ENCODE measurements at places on chromosomes 11 and 22.

- DNase-seq = no peak
These were observed 42.9 kb downstream of the DCDC1 start for GRCh38 chr11:31326470-31327148.

DNA sequence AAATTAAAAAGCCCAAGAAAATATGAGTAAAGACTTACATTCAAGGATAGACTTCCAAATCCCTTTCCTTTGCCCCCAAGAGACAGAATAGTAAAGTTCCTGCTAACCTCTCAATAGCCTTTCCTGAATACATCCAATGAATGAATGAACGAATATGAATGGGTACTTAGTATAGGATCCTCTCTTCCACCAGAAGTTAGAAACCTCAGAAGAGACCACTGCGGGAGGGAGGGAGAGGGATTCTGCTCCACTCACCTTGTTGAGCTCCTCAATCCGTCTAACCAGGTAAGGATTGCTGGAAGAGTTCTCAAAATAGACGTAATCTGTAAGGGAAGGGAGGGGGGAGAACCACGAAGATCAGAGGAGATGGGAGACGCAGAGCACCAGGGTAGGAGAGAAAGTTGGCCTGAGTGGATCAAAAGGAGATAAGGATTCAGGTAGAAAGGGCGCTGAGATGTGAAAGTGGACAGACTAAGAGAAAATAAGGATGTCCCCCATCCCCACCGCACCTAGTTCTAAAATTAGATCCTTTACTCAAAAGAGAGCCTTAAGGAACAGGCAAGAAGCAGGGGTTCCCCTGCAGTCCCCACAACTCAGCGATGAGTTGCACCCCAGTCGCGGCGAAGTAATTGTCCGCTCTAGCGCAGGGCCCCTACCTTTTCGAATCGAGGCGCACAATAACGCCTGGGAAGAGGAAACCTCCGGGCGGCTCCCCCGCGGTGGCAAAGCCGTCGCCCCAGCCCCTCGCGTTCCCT, 1.1 kb downstream of the MTA2 start:
- DNase-seq = no peak

GRCh38 chr11:70167723-70168404, 35.2 kb upstream of the FADD start:
- no peak for DNase-seq

DNA sequence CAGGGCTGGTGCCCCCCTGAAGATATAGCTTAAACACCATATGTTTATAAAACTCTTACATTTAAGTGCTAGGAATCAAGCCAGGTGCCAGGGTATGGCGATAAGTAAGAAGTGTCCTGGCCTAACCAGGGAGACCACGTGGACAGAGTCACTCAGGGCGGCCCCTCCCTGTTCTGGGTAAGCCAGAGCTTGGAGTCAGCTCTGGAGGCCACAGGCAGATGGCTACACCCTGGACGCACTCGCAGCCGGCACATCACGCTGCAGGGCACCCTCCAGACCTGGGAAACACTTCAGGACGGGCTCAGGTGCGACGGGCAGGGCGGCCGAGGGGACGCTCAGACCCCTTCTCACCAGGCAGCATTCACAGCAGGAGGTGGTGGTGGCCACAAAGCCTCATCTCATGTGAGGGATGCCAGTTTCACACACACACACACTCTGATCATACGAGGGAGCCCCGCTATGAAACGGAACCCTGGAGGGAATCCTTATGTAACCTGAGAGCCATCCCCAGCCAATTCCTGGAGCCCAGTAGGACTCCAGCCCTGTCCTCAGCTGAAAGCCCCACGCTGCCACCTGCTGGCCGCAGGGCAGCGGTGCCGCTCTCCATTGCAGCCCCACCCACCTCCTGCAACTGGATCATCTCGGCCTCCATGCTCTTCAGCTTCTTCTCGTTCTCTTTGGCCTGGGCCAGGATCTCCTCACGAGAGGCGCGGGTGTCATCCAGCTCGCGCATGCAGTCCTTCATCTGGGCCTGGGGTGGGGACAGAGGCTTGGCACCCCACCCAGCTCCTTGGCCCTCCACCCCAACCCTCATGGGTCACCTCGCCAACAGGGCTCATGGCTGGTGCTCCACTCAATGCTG, 33.4 kb downstream of the APOL1 start:
- DNase-seq = peak; percentile 83

DNA sequence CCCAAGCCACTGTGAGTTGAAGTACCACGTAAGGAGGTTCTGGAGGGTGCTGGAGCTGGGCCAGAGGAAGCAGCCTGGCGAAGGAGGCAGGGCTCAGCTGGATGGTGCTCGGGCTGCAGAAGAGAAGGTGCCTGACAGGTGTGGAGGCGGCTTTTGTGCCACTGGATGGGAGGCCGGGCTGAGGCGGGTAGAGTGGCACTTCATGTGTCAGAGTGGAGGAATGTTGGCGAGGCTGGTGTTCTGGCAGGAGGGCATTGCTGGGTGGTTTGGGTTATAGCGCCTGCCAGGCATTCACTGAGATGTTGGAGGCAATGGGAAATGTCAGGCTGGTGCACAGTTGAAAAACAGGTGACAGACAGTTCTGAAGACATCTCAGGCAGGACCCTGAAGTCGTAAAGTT, 24.2 kb downstream of the UBE2L3 start:
- no peak for DNase-seq

DNA sequence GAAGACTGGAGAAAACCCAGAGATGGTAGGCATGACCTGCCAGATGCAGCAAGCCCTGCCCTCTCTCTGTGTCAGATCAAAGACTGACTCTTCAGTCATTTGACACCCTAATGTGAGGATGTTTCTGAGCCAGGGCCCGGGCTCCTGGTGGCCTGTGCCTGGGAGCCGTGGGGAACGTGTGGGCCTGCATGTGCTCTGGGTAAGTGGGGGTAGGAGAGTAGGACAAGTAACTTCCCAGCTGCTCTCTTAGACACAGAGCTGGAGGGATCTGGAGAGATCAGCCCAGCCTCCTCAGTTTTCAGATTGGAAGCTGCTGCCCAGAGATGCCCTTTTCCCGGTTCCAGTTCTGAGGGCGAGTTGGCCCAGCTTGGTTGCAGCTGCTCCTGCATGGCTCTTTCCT, 110.8 kb downstream of the TEAD1 start:
- no peak for DNase-seq

GRCh38 chr11:119065369-119065768, 2.2 kb upstream of the VPS11 start:
- no peak for DNase-seq

All from neural crest cell (in vitro differentiated cells).